Anterior cingulate cortex (tissue), 58 donors: ENCODE measurements at places on chromosomes 4 and X.

DNA sequence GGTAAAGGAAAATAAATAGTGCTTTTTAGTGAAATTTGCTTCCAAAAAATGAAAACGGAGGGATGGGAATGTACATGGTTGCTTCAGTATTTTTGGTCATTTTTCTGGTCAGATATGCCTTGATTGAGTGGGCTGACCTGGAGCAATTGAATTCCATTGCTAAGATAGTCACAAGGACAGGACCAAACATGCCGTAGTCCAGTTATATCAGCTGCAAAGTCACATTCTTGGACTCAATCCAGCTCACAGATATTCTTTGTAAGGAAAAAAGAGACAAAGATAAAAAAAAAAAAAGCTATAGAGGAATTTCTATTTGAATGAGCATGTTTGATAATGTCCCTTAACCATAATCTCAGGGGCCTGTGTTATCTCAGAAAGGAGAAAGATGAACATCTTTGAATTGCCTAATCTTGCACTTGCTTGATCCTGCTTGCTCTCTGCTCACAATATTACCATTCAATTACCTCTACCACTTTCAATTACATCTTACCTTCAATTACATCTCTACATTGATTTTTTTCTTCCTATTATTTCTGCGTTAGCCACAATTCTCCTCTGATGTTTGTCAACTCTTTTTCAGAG is 75.4 kb upstream of the PACRGL start:
- no peak for DNase-seq

DNA sequence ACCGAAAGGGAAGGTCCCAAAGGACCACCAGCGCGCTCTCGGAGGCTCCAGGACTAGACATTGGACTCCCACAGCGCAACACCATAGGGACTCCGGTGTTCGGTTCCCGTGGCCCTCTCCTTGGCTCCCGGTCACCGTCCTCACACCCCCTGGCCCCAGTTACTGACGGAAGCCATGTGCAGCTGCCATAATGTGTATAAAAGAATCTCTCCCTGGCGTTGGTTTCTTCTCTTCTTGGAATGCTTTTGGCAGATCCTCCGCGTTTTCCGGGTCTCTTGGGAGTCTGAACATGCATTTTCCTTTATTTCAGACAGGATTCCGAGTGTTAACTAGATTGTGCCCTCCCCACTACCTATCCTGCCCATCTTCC is 69.8 kb downstream of the FBXO8 start:
- no peak for DNase-seq

DNA sequence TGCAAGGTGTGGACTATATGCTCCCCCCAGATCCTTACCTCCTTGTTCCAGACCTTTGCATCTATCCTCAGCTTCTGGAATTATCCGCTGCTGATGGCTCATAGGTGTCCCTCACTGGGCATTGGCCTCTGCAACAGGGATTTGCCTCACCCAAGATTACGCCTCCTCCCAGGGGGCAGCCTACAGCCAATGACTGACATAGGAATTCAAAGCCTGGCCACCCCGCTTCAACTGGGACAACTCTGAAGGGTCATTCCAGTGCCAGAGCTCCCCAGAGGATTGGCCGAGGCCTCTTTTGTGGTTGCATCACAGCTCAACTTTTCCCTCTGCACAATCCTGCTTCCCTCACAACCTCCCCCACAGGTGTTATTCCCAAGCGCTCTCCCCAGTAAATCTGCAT is 5.0 kb downstream of the SYN1 start:
- DNase-seq, result no peak

DNA sequence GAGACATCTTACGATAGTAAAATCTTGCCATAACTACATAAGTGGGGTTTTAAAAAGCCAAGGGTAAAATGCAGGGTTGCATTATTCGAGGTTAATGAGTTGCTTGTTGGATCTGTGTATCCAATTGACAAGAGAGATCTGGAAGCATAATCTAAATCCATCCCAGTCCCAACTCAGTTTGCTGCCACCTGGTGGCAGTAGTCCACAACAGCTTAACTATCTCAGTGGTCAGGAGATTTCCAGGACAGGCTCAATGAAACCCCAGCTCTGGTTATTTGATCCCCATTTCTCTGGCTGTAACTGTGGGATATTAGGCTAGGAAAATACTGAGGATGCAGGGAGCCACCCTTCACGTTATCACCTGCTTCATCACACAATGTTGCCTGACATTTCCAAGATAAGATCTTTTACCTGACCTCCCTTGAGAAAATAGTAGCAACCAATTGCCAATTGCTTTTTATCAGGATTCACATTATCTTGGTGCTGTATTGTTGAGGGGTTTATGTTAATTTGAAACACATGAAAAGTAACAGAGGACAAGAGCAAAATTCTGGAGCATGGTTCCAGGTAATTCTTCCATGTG is 88.2 kb upstream of the TNIP3 start:
- peak; percentile 32 for DNase-seq

GRCh38 chrX:18575744-18576143 is 96.2 kb downstream of the RS1 start:
- no peak for DNase-seq

GRCh38 chr4:30073011-30073710 is 647.0 kb upstream of the PCDH7 start:
- DNase-seq, result no peak
